ENCODE measurements at places on chromosomes 12 and 14. TPM values are rescaled to one million over a fixed set of nuclear protein-coding genes. Genes with fewer than 3 reads are reported as not detected.

Gene IFNG-AS1
- total RNA-seq: 5.2 TPM

Gene C12orf56
- total RNA-seq: not detected

DNA sequence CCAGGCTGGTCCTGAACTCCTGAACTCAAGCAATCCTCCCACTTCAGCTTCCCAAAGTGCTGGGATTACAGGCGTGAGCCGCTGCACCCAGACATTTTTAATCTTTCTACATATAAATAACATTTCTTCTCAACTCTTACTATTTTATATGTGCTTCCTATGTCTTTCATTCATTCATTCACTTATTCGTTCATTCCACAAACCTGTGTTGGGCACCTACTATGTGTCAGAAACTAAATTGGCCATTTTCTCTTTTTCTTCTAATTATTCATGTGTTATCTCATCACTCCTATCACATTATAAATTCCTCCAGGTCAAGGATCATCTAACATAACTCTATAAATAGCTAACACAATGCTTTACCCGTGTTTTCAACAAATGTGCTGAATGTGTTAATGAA, 23.7 kb downstream of the FOXA1 start:
- DNase-seq: no peak
- H3K36me3 ChIP-seq: no peaks in the 10 kb centered on the region
- H3K4me3 ChIP-seq: no peak overlapping the region
- no peaks in the 10 kb centered on the region for H3K4me1 ChIP-seq

Gene ENDOU
- total RNA-seq: not detected

DNA sequence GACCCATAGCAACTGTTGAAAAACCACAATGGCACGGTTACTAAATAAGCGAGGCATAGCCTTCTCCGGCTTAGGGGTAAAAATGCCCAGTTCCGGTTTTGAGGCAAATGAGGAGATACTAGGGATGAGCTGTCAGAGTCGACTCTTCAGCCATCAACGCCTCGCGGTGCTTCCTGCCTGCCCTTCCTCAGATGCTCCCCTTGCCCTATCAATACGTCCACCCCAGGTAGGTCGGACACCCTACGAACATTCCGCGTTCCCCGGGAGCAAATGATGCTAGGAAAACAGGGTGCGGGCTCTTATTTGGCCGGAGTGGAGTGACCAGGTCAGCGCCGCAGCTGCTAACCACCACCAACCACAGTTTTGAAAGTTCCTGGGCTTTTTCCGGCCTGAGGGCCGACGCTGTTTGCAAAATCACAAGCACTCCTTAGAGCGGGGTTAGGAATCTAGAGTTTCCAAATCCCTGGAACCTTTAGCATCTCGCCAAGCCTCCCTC, 1.2 kb downstream of the SRSF9 start:
- peak overlapping the region; percentile 97 for H3K4me3 ChIP-seq
- peaks cover 20% of the 10 kb centered on the region for H3K36me3 ChIP-seq
- peak; percentile 50 for DNase-seq
- H3K27me3 ChIP-seq: no peaks in the 10 kb centered on the region
- H3K4me1 ChIP-seq: peaks cover 28% of the 10 kb centered on the region
- H3K27ac ChIP-seq: peak overlapping the region; percentile 68

DNA sequence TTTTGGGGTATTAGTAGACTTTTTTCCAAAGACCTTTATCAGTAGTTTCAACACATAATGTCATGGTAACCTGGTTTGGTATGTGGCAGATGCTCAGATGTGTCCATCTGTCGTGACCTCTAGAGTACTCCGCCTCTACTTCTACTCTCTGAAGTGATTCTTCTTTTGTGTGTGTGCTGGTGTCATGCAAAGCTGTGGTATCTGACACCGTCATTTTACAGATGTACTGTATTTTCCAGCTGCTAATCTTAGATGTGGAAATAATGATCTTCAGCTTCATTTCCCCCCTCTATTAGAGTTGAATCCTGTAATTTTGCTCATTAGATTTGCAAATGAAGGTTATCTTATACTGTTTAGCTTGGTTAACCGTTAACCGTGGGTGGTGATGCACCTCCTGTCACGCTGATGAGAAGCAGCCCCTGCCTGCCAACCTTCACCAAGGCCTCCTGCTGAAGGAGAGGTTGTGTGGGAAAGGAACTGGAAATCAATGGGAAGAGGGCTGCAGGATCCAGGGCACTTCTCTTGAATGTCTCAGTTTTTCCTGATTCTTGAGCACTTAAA, 222.4 kb upstream of the AMIGO2 start:
- peak overlapping the region; percentile 76 for H3K27ac ChIP-seq
- H3K4me3 ChIP-seq: peak overlapping the region; percentile 45
- no peaks in the 10 kb centered on the region for H3K27me3 ChIP-seq
- no peak for DNase-seq

- H3K4me1 ChIP-seq: no peaks in the 10 kb centered on the region
- H3K27ac ChIP-seq: no peak overlapping the region
- no peak for DNase-seq
- H3K36me3 ChIP-seq: peaks cover 2% of the 10 kb centered on the region
- H3K4me3 ChIP-seq: no peak overlapping the region
- H3K27me3 ChIP-seq: peaks cover 4% of the 10 kb centered on the region
These were observed 224.8 kb downstream of the CACNA1C start for GRCh38 chr12:2277492-2278155.

All from activated naive CD8-positive, alpha-beta T cell treated with anti-CD3 and anti-CD28 coated beads, Interleukin-2, amount 10 ng/mL, durations not matched to agents 7 days and 5 days (primary cell).